ENCODE measurements at places on chromosomes 7 and 10. TPM values are rescaled to one million over a fixed set of nuclear protein-coding genes. Genes with fewer than 3 reads are reported as not detected.

KIF20B gene
- 65.3 TPM for total RNA-seq

GRCh38 chr7:23700046-23700445 is 10.0 kb upstream of the STK31 start:
- DNase-seq: no peak

DNA sequence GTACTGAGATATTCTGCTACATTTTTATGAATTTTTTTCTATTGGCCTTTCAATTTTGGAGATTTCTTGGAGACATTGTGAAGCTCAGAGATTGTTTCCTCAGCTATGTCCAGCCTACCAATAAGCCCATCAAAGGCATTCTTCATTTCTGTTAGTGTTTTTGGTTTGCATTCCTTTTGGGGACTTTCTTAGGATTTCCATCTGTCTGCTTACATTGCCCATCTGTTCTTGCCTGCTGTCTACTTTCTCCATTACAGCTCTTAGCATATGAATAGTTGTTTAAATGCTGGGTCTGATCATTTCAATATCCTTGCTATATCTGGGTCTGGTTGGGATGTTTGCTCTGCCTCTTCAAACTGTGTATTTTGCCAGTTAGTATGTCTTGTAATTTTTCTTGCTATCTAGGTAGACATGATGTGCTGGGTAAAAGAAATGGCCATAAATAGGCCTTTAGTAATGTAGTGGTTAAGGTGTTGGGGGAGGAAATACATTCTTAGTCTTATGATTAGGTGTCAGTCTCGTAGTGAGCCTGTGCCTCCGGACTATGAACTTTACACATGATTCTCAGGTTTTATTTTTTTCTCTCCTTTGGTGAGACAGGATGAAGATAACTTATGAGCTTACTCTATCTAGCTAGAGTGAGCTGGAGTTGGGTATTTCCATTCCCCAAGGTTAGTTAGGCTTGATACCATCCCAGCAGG is 32.6 kb upstream of the NME8 start:
- no peak for DNase-seq

AS3MT gene
- 0.59 TPM for total RNA-seq

- peak; percentile 95 for DNase-seq
Observed at GRCh38 chr10:131981429-131982184, at the start of gene BNIP3. Gene BNIP3 (minus strand): TSS chr10:131981923. CDS start chr10:131981806, 117 bp downstream.

- DNase-seq: no peak
Observed at GRCh38 chr10:48541144-48541795, 63.6 kb downstream of the ARHGAP22 start.

DNA sequence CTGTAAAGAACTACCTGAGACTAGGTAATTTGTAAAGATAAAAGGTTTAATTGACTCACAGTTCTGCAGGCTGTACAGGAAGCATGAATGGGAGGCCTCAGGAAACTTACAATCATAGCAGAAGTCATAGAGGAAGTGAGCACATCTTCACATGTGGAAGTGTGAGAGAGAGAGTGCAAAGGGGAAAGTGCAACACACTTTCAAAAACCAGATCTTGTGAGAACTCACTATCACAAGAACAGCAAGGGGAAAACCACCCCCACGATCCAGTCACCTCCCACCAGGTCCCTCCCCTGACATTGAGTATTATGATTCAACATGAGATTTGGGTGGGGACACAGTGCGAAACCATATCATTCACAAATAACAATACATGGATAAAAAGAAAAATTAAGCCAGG is 24.5 kb downstream of the AVL9 start:
- DNase-seq: peak; percentile 20

DNA sequence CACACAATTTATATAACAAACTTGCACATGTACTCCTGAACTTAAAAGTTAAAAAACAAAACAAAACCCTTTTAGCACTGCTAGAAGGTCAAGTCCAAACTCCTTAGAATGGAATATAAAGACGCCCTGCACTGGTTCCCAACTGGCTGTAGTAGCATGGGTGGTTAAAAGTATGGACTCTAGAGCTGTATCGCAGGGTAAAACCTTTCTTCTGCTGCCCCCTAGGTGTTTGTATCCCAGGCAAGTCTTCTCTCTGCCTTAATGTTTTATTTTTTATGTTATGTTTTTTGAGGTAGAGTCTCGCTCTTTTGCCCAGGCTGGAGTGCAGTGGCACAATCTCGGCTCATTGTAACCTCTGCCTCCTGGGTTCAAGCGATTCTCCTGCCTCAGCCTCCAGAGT is 35.2 kb downstream of the LSMEM1 start:
- no peak for DNase-seq

DNA sequence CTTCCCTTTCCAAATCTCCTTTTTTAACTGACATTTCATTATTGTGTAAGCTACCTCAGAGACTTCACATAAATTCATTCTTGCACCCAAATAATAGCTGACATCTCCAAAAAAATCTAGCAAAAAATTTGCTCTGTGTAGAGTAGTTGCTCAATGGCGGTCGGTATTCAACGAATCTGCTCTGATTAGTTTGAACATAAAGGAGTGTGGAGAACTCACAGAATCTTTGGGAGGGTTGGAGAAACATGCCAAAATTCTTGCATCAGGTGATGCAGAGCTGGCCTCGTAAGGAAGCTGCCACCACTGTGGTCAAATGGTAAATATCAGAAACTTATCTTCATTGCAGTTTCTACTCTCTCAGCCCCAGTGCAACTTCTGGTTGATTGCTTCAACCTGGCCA is 201.2 kb upstream of the MDFIC start:
- no peak for DNase-seq

DNA sequence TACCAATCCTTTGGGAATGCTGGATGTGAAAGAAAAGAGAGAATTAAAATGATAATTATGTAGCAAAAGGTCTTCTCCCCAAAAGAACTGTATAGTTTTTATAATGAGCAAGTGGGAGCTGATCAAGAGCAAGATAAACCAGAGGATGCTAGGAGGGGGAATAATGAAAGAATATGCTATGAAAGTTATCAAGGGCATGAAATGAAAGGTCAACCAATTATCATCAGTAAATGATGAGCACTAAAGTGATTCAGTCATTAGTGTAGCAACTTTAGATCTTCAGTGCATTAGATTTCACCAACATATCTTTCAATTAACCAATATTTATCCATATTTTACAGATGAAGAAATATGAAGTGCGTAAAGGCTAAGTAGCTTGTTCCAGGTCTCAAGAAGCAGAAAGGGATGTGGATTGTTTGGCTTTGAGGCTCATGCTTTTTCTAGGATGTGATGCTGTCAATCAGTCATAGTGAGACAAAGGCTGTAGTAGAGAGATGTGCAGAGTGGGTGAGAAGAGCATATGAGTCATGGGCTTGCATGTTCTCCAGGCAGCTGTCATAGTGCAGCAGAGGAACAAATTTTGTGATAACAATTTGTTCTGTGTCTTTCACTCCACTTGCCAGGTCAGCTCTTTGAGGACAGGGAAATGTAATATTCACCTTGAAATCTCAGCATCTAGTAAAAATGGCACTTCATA is 5.7 kb upstream of the OR2F2 start:
- peak; percentile 25 for DNase-seq

GRCh38 chr10:124214610-124215375 is 121.4 kb upstream of the CHST15 start:
- DNase-seq: no peak

GRCh38 chr10:49325131-49325915 is 26.4 kb downstream of the C10orf71 start:
- no peak for DNase-seq
